Panc1 (cell line): ENCODE measurements at places on chromosomes 6 and 20.

DNA sequence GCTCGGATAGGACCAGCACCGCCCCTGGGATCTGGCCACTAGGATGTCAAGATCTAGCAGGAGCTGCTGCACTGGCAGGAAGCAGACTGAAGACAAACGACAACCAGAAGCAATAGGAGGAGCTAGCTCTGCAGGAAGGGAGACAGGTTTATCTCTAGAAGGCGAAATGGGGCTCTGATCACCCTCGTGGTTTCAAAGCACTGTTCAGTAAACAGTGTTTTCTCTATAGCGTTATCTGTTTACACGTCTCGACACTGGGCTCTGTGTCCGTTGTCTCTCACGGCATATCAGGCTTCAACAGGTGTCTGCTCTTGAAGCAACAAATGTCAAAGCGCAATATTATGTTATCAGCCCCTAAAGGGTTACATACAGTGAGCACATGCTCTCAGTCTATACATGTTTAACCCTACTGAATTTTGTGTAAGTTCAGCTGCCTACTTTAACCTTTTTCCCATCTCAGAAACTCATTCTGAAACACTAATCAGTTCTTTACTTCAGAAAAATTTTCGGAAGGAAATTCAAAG is 23.8 kb downstream of the TMEM14B start:
- DNase-seq: no peak

DNA sequence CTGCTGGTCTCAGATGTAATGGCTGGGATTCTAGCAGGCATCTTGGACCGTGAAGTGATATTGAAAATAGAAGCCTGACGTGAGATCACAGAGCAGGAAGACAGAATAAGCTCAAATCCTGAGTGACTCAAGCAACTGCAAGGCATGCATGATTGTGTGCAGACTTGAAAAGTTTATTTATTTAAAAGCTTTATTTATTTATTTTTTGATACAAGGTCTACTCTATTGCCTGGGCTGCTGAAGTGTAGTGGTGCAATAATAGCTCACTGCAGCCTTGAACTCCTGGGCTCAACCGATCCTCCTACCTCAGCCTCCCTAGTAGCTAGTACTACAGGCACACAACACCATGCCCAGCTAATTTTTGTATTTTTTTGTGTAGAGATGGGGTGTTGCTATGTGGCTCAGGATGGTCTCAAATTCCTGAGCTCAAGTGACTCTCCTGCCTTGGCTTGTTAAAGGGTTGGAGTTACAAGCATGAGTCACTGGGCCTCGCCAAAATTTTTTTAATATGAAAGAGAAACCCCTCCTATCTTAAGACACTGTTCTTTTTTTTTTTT is 40.1 kb upstream of the RNF144B start:
- DNase-seq: peak; percentile 38

DNA sequence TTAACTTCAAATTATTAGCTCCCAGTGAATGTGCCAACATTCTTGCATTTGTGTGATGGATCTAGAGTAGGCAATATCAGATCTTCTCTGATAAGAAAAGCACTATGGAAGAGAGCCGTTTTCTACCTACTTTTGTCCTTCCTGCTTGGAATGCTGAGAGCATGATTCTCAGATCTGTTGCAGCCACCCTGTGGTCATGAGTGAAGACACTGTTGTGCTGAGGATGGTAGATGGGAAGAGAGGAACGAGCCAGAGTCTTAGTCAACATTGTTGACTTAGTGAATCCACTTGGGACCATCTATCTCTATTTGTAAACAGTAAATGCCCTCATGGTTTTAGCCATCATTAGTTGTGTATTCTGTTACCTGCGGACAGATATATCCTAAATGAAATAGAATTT is 202.6 kb downstream of the CD109 start:
- no peak for DNase-seq

DNA sequence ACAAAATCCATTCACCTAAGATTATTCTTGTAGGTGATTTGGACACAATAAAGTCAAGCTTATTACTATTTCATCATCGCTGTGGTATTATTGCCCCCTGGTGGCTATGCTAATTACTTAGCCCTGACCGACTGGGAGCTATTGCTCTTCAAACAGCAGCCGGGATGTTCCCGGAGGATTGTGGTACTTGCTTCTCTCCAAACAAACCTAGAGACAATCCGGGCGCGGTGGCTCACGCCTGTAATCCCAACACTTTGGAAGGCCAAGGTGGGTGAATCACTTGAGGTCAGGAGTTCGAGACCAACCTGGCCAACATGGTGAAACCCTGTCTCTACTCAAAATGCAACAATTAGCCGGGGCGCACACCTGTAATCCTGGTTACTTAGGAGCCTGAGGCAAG is 15.4 kb upstream of the STMND1 start:
- DNase-seq: peak; percentile 57

DNA sequence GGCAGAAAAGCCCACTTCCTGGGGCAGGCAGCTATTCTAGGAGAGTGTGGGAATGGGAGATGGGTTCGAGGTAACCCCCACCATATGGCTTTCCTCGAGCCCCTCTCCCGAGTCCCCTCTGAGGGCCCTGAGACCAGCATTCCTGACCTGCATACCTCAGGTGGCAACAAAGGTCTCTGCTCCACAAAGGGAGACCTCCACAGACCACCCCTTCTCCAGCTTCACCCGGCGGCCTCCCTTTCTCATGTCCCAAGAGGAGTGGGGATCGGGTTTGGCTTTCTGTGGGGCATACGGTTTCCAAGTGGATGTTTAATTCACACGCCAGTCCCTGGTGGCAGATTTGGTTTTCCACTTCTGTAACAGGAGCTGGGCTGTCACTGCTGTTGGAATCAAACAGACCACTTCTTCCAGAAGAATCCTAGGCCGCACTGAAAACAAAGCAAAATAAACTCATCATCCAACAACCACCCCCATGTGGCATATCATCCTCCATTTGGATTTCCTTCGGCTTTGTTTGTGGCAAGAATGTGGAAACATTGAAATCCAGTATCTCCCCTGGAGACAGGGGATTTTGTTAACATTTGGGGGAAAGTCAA is 83.2 kb downstream of the DLL1 start:
- no peak for DNase-seq

GRCh38 chr6:10163203-10163962 is 251.5 kb downstream of the TFAP2A start:
- DNase-seq: no peak

DNA sequence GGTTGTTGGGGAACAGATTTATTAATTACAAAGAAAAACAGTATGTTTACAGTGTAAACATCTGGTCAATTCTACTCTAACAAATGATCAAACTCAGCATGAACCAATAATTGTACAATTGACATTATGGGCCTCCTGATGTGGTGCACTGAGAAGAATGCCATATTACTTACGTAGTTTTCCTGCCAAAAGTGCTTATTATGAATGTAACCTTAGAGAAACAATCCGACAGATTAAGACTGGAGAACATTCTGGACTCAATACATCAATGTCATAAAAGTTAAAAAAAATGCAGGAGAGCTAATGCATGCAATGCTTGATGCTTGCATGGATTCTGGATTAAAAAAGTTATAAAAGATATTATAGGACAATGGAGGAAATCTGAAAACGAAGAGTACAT is 69.0 kb downstream of the LYRM4 start:
- no peak for DNase-seq

GRCh38 chr20:47600967-47601547 is 99.4 kb downstream of the NCOA3 start:
- DNase-seq: no peak

DNA sequence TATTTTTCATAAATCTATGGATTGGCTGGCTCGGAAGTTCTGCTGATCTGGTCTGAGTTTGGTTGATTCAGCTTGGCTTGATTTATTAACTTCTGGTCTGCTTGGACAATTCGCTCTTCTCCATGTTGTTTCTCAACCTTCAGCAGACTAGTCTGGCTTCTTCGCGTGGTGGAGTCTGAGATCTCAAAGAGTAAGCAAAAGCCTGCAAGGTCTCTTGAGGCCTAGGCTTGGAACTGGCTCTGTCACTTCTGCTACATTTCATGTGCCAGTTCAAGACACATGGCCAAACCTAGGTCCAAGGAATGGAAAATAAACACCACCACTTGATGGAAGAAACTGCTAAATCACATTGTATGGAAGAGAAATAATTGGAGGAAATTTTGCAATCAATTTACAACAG is 115.1 kb upstream of the JAG1 start:
- no peak for DNase-seq

DNA sequence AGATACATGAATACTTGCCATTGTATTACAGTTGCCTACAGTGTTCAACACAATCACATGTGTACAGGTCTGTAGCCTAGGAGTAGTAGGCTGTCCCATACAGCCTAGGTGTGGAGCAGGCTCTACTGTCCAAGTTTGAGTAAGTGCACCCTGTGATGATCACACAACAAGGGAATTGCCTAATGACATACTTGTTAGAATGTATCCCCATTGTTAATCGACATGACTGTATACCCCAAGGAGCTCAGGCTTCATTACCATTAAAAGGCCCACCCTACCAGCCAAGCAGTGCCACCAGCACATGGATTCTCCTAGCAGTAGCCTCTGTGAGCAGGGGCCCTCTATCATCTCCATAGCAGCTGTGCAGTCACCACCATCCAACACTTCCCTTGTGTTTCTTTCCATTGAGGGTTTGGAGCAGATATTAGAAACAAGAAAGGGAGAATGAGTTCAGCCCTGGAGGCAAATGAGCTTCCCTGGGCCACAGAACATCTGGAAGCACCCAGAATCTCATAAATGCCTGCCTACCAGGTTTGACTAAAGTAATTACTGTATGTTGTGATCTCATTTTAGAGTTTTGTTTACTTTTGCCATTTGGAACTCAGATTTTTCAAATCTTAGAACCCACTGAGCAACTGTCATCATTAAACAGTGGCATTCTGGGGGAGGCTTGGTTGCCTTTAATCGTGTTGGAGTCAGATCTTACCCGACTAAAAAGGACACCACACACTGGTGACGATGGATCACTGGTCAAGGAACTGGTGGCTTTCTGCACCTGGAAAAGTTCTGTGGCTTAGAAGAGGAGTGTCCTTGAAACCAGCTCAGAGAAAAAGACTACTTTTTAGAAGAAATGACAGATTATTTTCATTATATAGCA is 104.9 kb downstream of the TULP4 start:
- DNase-seq: no peak

- DNase-seq: no peak
Observed at GRCh38 chr6:141050471-141050870, 1082.3 kb upstream of the GJE1 start.

DNA sequence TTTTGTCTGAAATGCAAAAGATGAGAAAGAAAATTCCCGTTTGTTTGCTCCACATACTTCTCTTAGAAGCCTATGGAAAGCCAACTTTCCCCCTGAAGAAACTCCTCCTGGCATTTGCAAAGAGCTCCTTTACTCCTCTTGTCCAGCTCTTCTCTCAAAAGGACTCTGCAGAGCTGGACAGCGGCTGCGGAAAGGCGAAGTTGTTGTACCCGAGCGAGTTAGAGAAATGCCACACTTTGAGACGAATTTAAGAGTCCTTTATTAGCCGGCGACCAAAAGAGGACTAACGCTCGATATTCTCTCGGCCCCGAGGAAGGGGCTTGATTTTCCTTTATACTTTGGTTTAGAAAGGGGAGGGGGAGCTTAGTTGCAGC is 157.8 kb downstream of the TRIM27 start:
- no peak for DNase-seq

DNA sequence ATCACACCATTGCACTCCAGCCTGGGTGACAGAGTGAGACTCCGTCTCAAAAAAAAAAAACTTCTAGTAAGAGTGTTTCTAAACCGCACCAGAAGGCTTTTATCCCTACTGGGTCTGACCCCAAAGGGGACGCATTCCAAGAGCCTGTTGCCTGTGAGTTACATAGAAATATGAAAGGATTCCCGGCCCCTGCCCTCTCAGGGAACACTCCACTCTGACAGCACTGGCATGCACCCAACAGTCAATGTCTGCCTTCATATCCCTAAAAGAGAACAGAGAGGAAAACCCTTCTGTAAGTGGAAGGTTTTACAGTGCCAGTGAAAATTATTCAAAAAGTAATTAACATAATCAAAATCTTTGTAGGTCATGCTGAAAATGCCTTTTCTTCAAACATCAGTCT is 117.1 kb upstream of the PTPRT start:
- no peak for DNase-seq

DNA sequence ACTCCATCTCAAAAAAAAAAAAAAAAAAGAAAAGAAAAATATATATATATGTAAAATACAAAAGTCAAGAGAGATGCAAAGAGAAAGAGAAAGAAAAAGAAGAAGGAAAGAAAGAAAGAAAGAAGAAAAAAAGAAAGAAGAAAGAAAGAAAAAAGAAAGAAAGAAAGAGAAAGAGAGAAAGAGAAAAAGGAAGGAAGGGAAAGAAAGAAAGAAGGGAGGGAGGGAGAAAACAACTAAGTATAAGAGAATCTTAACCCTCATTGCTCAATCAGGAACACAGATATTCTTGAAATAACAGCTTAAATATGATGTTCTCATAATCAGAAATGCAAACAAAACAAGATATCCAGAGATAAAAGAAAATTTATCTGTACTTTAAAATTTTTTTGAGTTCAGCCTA is 54.4 kb upstream of the MARCKS start:
- no peak for DNase-seq
